ENCODE measurements at places on chromosomes 16 and 17. TPM values are rescaled to one million over a fixed set of nuclear protein-coding genes. Genes with fewer than 3 reads are reported as not detected.

- DNase-seq, result no peak
Measured at GRCh38 chr16:4522051-4522581, 16.5 kb downstream of the CDIP1 start.

GRN gene
- 572 TPM for total RNA-seq

- DNase-seq, result no peak
Measured at GRCh38 chr17:33127706-33128105, 136.1 kb downstream of the SPACA3 start.

GRCh38 chr17:37174205-37174604 lies 201.6 kb upstream of the C17orf78 start:
- DNase-seq, result no peak

DNA sequence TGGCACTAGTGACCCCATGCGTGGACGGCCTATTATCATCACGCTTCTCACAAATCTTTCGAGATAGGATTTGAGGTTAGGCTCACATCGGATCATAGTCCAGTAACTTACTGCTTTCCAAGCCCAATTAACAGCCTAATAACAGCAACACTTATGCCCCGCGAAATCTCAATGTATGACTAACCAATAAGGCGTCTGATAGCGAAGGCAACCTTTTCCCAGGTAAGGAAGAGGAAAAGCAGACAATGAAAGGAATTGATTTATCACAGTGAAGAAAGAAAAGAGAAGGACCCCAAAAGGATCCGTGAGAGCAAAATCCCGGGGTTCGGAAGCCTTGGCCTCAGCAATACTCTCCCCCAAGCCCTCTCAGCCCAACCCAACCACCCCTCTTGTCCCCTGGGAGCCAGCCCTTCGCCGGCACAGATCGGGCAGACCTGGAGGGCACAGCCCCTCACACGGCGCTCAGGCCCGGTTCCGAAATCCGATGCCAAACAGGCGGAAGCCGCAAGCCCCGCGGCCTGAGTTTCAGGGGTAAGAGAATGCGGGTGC lies 534 bp downstream of the GPATCH8 start:
- DNase-seq, result no peak

DNA sequence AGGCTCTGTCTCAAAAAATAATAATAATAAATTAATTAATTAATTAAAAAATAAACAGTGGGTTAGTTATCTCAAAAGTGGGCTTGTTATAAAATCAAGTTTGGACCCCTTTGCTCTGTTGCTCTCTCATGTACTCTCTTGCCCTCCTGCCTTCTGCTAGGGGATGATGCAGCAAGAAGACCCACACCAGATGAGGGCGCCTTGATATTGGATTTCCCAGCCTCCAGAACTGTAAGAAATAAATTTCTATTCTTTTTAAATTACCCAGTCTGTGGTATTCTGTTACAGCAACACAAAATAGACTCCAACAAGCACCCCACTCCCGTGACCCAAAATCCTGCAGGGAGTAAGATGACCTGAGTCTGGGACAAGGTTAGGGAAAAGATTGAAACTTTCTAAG lies 2.1 kb upstream of the ZNF652 start:
- DNase-seq, result no peak

DNA sequence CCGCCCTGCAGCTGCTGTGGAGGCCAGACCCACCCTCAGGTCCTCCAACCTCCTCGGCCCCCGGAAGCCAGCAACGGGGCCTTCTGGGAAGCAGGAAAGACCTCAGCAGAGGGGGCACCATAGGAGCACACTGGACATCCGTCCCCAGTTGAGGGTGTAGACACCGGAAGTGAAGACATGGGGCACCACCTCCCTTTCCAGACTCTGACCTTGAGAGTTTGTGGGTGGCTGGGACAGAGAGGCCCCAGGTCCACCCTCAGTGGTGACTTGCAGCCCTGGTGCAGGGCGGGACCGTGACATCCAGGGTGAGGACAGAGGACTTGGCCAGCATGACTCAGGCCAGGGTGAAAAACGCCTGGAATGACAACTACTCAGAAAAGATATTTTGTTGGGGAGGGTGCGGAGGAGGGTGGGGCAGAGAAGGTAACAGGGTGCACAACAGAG lies 19.9 kb downstream of the CEP295NL start:
- DNase-seq, result peak; percentile 63

- DNase-seq, result no peak
Measured at GRCh38 chr16:16184594-16184993, 38.7 kb downstream of the ABCC6 start.

DNA sequence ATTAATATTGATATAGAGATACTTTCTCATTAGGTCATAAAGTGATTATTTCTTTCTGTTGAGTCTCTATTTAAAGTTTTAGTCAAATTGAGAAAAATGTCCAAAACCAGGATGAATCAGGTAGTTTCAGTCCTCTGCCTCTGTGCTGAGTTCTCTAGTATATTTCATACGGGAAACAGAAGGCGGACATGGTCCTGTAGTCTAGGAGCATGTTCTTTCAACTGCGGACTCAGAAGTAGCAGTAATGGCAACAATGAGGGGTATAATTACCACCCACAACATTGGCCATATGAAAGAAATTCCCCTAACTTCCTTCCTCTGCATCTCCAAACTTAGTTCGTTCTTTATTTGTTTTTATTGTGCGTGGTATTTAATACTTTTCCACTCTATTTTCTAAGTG lies 50.1 kb downstream of the TBX4 start:
- no peak for DNase-seq

DNA sequence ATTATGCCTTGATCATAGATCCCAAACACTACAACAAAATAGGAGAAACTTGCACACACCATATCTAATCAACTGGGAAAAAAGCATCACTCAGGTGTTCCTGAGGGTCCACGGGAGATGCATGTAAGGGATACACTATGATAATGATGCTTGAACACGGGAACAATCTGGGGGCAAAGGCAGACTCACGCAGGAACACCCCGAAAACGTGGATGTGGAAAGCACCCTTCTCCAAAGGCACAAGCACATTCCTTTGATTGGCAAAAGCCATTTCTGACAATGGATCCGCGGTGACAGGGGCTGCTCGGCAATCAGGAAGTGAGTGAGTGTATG lies 1.3 kb downstream of the ZNF652 start:
- peak; percentile 40 for DNase-seq

MT3 gene
- 1.8 TPM for total RNA-seq

GRCh38 chr17:40551879-40552768 lies 13.1 kb downstream of the CCR7 start:
- peak; percentile 19 for DNase-seq

DNA sequence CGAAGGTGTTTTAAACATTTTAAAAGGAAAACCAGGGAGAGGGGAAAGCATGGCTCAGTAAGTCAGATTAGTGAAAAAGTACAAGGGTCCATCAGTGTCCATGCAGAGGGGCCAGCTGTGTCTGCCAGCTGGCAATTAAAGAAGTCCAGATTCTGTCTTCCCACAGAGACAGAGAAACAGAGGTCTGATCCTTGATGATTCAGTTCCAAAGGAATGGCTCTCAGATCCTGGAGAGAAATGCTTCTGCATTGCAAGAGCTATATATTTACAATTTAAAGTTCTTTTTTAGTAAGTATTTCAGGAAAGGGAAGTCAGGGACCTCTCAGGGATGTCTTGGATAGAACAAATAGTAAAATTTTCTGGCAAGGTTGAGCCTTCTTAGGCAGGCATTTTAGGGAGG lies 56.2 kb downstream of the HSD17B2 start:
- DNase-seq, result no peak

GRCh38 chr17:28698253-28698941 lies 13.3 kb downstream of the PROCA1 start:
- DNase-seq, result peak; percentile 86

GRCh38 chr17:68085771-68086381 lies 50.3 kb downstream of the KPNA2 start:
- DNase-seq, result peak; percentile 53

CSH2 gene
- total RNA-seq, result not detected

DNA sequence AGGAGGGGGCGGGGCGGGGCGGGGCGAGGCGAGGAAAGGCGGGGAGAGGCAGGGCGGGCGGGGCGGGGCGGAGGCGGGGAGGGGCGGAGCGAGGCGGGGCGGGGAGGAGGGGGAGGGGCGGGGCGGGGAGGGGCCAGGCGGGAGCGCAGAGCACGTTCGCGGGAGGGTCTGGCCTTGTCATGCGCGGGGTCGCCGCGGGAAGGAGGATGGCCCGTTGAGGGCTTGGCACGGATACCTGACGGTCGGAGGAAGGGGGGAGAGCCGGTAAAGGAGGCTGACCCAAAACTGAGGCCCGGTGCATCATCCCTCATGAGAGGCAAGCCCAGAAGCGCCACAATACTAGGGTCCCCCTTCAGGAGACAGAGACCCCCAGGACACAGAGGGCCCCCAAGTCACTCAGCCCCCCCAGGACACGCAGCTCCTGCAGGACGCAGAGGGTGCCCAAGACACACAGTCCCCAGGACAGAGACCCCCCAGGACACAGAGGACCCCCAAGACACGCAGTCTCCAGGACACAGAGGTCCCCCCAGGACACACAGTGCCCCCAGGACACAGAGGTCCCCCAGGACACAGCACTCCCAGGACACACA lies 593 bp upstream of the WDR45B start:
- DNase-seq, result peak; percentile 72

DNAAF8 gene
- 0.49 TPM for total RNA-seq

GRCh38 chr17:76497979-76498875 lies 3.0 kb downstream of the RHBDF2 start:
- peak; percentile 72 for DNase-seq

- DNase-seq, result no peak
Measured at GRCh38 chr16:83599789-83600462, 207.9 kb upstream of the HSBP1 start.

GRCh38 chr17:74919440-74920305 lies 3.4 kb downstream of the USH1G start:
- DNase-seq, result no peak

PTGES3L gene
- total RNA-seq, result 3.2 TPM

DNA sequence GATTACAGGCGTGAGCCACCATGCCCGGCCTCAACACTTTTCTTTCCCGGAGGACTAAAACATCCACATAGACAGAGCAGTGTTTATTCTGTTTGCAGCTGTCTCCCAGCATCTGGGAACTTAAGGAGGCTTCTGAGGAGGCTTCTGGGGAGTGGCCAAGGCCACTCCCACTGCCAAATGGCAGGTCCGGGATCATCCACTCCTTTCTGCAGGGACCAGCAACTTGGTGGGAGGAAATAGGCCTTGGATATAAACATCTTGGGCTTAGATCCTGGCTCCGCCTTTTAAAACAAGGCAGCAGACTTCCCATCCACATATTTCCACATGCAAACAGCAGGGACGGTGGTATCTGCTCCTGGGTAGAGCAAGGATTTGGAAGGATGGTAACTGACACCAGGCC lies 14.1 kb upstream of the SPATA32 start:
- no peak for DNase-seq

NXPH3 gene
- total RNA-seq, result 0.70 TPM

DNA sequence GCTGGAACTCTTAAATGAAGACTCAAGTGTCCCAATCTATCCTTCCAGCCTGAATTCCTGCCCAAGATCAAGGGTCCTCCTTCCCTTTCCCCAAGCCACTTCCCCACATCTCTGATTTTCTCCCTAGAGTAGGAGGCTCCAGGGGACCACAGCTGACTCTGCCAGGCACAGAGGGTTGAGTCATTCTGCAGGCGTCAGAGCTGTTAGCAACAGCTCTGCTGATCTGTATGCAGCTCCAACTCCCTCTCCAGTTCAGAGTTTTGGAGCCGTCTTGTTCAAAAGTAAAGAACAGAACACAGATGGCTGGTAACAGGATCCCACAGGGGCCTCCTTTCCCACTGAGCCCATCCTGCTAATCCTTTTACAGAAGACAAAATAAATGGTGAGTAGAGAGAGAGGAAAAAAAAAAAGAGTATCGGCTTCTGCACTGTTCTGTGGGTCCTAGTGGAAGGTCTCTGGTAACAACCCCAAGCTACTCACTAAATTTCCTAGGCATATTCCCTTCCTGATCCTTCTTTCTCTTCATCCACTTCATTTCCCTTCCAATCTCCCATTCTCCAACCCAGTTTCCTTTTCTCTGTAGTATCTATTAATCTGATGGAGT lies 13.4 kb upstream of the TAOK1 start:
- no peak for DNase-seq

- DNase-seq, result no peak
Measured at GRCh38 chr17:67390006-67390645, 13.0 kb downstream of the PITPNC1 start.

DNA sequence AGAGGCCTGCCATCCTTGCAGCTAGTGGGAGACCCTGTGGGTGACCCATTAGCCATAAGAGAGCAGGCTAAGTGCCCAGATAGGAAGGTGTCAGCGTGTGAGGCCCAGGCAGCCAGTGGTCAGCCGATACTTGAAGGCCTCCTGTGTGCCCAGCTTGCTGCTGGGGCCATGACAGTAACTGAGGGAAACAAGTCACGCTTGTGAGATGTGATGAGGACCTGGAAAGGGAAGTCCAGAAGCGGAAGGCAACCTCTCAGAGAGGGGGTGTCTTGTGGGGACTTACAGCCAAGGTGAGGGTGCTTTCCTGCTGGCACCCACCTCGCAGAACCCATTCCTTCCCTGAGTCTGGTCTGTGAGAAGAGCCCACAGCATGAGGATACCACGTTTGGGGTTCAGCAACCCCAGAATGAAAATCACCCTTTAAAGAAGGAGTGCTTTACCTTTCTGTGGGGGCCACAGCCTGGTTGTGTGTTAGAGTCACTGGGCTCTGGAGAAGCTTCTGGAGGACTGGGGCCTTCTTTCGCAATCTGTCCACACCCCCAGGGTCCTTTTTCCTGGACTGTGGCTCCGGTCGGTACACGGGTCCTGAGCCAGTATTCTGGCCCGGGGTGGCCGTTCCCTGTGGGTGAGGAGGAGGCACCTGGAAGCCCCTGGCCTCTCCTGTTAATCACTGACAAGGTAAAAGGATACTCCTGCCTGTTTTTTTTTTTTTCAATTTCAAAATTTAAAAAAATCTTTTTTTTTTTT lies 53.9 kb downstream of the PLCG2 start:
- no peak for DNase-seq

KRTAP9-8 gene
- total RNA-seq, result not detected

GRCh38 chr16:83900571-83900970 lies 1.7 kb downstream of the MLYCD start:
- no peak for DNase-seq

KRT24 gene
- 0.46 TPM for total RNA-seq

SCGB1C2 gene
- not detected for total RNA-seq

PIRT gene
- 1.1 TPM for total RNA-seq

- no peak for DNase-seq
Measured at GRCh38 chr17:68182940-68183551, 64.8 kb upstream of the AMZ2 start.

All from left colon (tissue), 2 donors.